ENCODE measurements at places on chromosomes 5 and 9. TPM values are rescaled to one million over a fixed set of nuclear protein-coding genes. Genes with fewer than 3 reads are reported as not detected.
A peak's percentile ranks its signal among the peaks of the same experiment; 100 is the strongest.

MAMDC2 gene
- 8.9 TPM for total RNA-seq

MCCC2 gene
- total RNA-seq: 118 TPM

GABRG2 gene
- not detected for total RNA-seq

IFNA21 gene
- not detected for total RNA-seq

ADGRV1 gene
- not detected for total RNA-seq

FOXD4 gene
- total RNA-seq: 0.12 TPM

FRRS1L gene
- total RNA-seq: 2.2 TPM

NUTM2F gene
- total RNA-seq: not detected

GRCh38 chr5:131096774-131097710, 68.0 kb downstream of the HINT1 start:
- no peak for DNase-seq

DNA sequence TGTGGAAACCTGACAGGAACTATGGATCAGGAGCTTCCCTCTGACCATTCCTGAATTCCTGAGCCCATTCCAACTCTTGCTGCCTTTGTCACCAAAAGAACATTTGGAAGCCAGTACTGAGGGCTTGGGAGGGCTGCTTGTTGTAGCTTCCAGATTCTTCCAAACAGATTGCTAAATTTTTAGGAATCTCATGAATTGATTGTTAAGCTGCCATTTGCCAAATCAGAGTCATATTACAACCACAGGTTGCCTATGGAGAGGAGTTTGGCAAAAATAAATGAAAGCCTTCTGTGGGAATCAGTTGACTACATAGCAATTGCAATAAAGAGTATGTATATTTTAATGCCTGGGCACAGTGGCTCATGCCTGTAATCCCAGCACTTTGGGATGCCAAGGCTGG, 39.2 kb upstream of the SLC28A3 start:
- DNase-seq: no peak

DNA sequence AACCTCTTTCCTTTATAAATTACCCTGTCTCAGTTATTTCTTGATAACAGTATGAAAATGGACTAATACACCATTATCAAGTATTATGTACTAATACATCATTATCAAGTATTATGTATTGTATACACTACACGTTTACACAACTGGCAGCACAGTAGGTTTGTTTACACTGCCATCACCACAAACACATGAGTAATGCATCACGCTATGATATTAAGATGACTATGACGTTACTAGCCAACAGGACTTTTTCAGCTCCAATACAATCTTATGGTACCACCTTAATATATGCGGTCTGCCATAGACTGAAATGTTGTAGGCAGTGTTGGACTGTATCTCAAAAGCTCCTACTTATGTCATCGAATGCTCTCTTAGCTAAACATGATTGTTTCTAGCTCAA, 28.2 kb downstream of the PRELID2 start:
- no peak for DNase-seq

DNA sequence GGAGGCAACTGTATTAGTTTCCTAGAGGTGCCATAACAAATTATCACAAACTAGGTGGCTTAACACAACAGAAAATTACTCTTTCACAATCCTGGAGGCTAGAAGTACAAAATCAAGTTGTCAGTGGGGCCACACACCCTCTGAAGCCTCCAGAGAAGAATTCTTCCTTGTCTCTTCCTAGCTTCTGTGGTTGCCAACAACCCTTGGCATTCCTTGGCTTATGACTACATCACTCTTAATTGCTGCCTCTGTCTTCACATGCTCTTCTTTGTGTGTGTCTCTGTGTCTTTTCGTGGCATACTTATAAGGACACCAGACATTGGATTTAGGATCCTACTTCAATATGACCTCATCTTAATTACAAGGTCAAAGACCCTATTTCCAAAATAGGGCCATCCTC, 327.5 kb downstream of the CHSY3 start:
- no peak for DNase-seq

DNA sequence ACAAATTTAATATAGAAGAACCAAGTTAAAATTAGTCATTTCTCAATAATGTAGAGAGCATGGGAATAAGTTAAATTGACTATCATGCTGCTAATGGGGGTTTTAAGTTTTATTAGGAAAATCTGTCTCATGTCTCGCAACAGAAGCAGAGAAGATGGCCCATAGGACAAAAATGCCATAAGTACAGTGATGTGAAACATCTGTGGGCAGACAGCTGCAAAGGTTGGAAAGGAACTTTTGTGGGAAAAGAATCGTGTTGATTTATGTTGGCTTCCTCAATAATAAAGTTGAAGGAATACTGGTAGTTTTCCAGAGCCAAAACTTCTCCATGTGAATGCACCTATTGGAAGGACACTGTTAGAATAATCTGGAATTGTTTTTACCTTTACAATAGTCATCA, 44.8 kb downstream of the VCAN start:
- DNase-seq: no peak

GRCh38 chr5:171629221-171629620, 156.4 kb upstream of the SMIM23 start:
- DNase-seq: no peak

DNA sequence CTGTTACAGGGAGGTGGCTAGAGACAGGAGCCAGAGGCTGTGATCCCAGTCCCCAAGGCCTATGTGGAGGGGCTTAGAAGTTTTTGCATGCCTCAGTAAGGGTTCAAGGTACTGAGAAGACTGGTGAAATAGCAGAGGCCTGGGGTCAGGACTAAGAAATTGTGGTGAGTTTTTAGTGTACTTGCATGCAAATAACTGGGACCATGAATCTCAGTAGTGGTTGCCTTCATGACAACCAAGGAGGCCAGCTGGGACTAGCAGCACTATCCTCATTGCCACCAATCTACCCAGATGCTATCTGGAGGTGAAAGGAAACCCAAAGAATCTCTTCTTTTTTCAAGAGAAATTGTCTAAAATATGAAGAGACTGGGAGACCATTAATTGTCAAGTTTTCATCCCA, 395.1 kb downstream of the CETN3 start:
- DNase-seq: no peak

DNA sequence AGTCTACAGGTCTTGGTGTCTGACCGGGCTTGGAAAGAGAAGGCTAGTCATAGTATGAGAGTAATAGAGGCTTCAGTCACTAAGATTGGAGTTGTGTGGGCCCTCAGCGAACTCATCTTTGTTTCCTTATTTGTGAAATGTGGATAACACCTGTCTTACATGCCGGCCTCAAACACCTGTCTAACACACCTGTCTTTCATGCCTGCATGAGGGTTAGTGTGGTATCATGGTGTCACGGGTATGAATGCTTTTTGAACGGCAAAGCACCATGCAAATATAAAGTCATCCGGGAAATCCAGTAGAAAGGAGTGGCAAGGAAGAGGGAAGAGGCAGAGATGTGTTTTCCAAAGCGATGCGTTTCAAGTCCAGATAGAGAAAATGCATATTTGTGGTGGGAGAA, 25.5 kb downstream of the GRAMD2B start:
- no peak for DNase-seq

DNA sequence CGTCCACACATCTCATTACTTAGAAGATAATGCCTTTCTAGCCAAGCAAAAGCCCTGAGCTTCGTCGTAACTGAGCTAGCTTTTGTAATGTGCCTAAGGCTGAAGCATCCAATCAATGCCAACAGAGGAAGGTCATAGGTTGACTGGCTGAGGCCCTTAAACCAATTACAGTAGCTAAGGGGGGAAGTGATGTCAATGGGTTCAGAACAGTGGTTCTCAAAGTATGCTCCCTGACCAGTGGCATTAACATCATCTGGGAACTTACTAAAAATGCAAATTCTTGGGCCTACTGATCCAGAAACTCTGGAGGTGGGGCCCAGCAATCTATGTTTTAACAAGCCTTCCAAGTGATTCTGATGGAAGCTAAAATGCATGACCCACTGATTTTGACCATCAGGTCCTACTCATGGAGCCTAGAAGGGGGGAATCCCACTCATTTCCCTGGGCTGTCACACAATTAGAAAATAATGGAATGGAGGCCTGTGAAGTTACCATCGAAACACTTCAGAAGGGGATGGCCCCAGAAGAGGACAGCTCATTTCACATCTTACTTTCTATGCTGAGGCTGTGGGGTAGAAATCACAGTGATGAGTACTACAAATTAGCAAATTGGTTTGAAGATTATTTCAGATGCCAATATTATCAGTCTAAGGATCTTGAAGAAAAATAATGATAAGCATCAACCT, 4.8 kb upstream of the VLDLR start:
- DNase-seq: no peak

DNA sequence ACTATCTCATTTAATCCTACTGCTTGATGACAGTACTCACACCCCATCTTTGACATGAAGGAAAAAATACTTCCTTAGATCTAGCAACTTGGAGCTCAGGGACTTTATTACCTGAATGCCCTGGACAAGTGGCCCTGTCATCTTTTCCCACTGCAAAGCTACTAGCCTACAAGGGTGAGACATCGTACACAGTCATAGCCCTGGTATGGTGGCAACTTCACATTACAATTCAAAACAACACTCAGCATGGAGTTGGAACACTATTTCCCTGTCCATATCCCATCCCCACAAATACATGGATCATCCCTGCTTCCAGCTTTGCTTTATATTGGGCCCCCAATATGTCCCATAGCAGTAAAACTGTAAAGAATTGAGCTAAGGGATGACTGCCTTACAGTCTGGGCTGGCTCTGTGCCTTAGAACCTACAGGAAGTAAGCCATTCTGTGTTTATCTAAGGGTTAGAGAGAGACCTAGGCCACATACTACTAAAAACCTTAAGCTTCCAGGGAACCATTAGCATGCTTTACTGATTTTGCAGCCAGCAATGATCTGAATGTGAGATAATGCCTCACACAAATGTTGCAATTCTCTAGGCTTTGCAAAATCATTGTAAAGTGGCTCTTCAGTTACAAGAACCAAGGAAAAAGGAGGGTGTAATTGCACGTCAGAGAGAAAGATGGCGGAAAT, 55.9 kb downstream of the OTULIN start:
- DNase-seq: no peak

DNA sequence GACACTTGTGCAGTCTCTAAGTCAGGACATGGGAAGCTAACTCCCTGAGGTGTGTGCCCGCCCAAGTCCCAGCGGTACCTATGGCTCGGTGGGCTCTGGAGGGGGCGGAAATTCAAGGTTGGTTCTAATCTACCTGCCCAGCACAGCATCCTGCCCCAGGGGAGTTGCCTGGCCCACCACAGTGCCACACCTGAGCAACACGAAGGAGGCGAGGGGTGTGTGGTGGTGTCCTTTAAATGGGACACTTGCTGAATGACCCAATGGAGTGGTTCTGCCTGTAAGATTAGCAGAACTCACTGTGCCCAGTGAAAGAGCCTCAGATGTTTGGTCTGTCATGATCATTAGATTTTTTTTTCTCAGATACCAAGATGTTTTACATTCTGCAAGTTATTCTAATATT, 70.7 kb upstream of the OTULINL start:
- no peak for DNase-seq

- DNase-seq: no peak
Measured at GRCh38 chr9:122356627-122357026, 14.2 kb upstream of the PTGS1 start.

DNA sequence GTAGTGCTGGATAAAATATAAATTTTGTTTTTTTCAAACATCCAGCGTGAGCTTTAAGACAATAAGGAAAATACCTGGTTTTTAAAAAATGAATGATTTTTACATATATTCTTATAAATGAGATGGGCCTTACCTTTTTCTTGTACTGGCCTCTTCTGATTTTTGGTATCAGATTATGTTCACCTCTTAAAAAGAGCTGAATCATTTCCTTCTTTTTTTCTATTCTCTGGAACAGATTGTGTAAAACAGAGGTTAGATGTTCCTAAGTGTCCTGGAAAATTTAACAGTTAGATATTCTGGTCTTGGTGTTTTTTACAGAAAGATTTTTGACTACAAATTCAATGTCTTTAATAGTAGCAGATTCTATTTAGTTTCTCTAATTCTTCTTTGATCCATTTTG, 74.6 kb downstream of the NDUFAF2 start:
- DNase-seq: no peak

- DNase-seq: no peak
Measured at GRCh38 chr5:59661311-59661710, 232.2 kb downstream of the PDE4D start.

GRCh38 chr5:76958991-76959767, 6.3 kb downstream of the CRHBP start:
- DNase-seq: no peak

- no peak for DNase-seq
Measured at GRCh38 chr5:63249960-63250359, 671.3 kb downstream of the LRRC70 start.

DNA sequence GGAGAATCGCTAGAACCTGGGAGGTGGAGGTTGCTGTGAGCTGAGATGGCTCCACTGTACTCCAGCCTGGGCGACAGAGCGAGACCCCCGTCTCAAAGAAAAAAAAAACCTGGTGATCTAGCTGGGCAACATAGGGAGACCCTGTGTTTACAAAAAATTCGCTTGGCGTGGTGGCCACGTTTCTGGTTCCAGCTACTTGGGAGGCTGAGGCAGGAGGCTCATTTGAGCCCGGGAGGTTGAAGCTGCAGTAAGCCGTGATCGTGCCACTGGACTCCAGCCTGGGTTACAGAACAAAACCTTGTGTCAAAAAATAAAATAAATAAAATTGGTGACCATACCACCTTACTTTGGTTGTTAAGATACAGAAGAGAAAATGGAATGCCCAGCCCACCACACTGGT, 1.8 kb upstream of the HNRNPAB start:
- no peak for DNase-seq

DNA sequence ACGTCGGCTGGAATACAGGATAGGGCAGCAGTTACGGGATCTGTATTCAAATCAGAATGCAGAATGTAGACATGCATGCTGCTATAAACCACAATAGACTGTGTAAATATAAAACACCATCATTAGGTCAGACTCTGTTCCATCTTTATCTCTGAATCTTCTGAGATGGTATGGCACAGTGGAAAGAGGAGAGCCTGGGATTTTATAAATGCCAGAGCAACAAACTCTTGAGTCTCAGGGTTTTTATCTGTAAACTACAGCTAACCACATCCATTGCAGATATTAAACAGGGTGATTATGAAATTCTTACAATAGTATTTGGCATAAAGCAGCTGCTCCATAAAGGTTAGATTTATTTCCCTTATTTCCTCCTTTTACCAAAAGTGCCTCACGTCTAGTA, 108.7 kb downstream of the ZDHHC21 start:
- DNase-seq: no peak

- DNase-seq: peak; percentile 84
Measured at GRCh38 chr5:71782771-71783770, 64.0 kb downstream of the CARTPT start.

DNA sequence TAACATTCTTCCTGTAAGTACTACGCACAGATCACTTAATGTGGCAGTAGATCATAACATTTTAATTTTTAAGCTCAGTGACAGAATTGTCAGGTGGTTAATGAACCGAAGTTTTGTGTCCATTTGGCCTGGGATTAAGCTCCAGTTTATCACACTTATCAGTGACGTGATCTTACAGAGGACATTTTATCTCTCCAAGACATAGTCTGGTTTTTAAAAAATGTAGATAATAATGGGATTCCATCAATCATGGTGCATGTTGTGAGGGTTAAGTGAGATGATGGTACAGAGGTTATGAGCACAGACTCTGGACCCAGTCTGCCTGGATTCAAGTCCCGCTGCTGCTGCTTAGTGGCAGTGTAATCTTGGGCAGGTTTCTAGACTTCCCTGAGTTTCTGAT, 66.0 kb upstream of the ZFAND5 start:
- no peak for DNase-seq

Data from left ventricle myocardium superior (tissue), 1 donor.